ENCODE measurements at places on chromosomes 7 and 10. TPM values are rescaled to one million over a fixed set of nuclear protein-coding genes. Genes with fewer than 3 reads are reported as not detected.

- no peak for DNase-seq
These were observed 118.1 kb downstream of the ARL4A start for GRCh38 chr7:12805518-12805928.

GRCh38 chr7:69994886-69995542, 396.7 kb downstream of the AUTS2 start:
- DNase-seq, result no peak

DNA sequence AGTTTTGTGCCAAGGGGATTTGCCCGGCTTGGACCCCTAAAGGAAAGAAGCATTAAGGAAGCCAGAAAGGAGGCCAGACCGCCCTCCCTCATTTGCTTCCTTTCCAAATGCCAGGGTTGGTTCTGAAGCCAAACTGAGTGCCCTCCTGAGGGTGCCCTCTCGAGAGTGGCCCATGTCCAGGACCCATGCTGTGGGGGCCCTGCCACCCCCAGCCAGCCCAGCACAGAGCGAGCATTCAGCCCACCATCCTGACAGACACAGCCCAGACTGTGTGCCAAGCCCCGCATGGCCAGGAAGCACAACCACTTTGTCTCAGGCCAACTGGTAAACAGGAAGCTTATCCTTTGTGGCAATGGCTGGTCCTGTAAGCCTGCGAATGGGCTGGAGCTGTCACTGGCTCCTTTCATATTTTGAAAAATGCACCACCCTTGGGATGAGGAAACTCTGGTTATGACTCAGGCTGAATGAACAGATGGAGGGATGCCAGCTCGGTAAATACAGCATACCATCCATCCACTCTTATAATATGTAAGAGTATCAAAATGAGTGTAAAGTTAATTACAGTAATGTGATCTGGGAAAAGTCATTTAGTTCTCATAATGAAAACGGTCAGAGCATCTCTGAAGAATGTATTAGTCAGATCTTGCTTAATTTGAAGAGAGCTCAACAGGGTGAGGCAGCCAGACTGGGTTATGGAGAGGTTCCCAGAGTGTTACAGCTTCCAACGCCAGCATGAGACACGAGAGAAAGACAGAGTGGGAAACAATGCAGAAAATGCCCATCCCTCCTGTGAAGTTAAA, 65.0 kb downstream of the STK17A start:
- peak; percentile 74 for DNase-seq

- DNase-seq, result no peak
These were observed 99.7 kb upstream of the PPIF start for GRCh38 chr10:79247373-79248137.

The CYP26C1 gene
- not detected for total RNA-seq
